Islet precursor cell (in vitro differentiated cells): ENCODE measurements at places on chromosomes 6 and 20.

DNA sequence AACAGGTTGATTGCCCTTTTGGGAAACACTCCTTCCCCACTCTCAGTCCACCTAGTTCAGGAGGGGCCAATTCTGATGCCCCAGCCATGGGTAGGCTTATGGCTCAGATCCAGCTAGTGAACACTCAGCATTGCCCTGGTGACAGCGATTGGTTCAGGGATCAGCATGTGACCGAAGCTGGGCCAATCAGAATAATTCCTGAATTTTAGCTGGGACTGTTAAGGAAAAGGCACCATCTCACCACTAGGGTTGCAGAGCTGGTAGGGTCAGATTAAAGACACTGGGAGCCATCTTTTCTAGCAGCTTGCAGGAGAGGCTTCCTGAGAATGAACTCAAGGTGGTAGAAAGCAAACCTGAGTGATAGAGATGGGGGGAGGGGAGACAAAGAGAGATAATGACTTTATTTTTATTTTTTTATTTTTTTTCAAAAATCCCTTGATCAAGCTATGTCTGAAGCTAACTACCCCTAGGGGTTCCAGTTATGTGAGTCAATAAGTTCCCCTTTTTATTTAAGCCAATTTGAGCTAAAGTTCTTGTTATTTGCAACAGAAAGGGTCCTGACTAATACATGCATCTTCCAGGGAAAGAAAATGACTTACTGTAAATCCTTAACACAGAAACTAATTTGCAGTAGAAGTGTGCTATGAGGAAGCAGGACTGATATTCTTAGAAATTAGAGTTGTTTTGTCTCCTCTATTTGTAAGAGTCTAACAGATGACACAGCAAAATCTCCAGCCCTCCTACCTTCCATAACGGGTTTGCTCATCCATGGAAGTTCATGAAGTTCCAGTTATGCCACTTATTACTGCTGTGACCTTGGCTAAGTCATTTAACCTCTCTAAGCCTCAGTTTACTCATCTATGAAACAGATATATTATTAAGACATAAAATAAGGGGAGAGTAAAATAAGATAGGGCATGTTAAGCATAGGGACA lies 44.7 kb downstream of the EYA2 start:
- no peak for DNase-seq

DNA sequence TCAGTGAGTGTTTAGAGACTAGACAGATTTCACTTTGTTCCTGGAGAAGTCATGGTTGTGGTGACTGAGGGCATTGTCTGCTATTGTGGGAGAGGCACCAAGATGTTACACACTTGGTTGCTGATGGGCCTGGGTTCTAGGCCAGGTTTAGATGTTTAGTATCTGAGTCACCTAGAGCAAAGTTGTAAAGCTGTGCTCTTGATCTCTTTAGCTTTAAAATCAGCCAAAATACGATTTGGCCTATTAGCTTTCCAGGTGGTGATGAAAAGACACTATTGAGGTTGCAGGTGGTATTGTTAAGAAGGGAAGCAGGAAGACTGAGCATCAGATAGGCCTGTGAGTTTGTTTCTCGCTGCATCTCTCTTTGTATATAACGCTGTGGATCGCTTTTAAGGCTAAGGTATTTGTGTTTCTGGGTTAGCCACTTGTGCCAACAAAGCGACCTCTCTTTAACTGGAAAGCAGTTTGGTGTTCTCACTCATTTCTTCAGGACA lies 48.6 kb downstream of the FOXO3 start:
- DNase-seq: peak; percentile 77

DNA sequence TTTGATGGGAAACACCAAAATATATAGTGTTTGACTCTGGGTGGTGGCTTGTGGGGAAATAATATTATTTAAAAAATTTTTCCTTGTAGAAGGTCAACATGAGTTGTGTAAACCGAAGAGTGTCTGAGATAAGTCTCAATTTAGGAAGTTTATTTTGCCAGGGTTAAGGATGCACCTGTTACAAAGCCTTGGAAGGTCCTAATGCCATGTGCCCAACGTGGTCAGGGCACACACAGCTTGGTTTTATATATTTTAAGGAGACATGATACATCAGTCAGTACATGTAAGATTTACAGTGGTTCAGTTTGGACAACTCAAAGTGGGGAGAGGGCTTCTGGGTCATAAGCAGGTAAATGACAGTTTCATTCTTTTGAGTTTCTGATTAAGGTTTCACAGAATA lies 162.1 kb downstream of the ZFAND3 start:
- DNase-seq: no peak

GRCh38 chr6:89400912-89401399 lies 11.1 kb downstream of the RRAGD start:
- peak; percentile 53 for DNase-seq

DNA sequence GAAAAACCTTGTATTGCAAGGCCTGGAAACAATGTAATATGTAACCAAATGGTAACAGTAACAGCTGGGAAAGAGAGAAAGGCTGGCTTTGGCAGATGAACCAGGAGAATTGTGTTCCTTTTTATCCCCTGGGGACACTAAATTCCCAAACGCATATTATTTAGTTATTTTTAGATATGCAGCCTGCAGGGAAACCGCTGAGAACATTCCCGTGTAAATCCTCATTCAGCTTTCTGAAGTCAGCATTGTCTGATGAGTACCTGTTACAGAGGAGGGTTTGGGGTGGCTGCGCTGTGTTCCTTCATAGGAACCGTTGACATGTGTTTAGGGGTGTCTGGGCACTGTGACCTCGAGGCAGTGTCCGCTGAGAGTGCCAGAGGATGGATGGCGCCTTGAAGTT lies 101.3 kb downstream of the SMOC2 start:
- no peak for DNase-seq

DNA sequence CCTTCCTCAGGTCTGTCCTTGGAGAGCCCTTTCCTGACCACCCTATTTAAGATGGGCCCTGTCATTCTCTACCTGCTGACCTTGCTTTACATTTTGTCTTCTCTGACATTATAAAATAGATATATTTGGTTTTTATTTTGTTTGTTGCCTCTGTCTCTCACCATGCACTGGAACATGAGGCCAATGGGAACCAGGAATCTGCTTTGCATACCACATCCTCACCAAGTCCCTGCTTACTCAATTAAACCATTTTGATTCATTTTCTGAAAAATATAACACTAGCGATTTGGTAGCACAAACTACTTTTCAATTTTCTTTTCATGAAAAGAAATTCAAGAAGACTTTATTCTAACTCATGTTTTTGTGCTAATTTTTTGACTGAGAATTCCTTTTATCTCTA lies 32.8 kb upstream of the POPDC3 start:
- no peak for DNase-seq

- no peak for DNase-seq
These were observed 375.7 kb upstream of the MARCKS start for GRCh38 chr6:113481458-113481857.

GRCh38 chr6:157263881-157264397 lies 59.4 kb downstream of the TMEM242 start:
- DNase-seq: no peak

GRCh38 chr20:37500311-37500710 lies 20.7 kb upstream of the NNAT start:
- DNase-seq: no peak

GRCh38 chr6:167579806-167580618 lies 246.7 kb upstream of the AFDN start:
- DNase-seq: no peak

- DNase-seq: no peak
These were observed 1.9 kb upstream of the GJE1 start for GRCh38 chr6:142130814-142131213.

GRCh38 chr6:39388606-39389483 lies 66.3 kb upstream of the KCNK16 start:
- DNase-seq: no peak

DNA sequence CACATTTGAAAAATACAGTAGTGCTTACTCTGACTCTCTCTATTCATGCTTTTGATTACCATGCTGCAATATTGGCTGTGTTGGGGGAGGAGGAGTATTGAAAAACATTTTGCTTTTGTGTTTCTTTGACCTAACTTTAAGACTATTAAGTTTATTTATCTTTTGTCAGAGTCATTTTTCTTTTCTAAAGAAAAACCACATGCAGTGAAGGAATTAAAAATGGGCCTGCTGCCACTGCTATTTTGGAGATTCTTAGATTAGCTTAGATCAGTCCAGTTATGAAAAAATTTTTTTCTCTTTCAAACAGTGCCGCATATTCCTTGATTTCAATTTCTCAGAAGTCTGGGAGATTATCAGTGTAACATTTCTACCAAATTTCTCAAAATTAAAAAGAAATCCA lies 36.1 kb downstream of the BCKDHB start:
- DNase-seq: no peak

- DNase-seq: peak; percentile 72
These were observed 2.3 kb downstream of the CCND3 start for GRCh38 chr6:41939176-41939847.

- DNase-seq: no peak
These were observed 690.9 kb upstream of the NRSN1 start for GRCh38 chr6:23435126-23435525.

- DNase-seq: no peak
These were observed 11.8 kb downstream of the SLC17A3 start for GRCh38 chr6:25862199-25862598.

DNA sequence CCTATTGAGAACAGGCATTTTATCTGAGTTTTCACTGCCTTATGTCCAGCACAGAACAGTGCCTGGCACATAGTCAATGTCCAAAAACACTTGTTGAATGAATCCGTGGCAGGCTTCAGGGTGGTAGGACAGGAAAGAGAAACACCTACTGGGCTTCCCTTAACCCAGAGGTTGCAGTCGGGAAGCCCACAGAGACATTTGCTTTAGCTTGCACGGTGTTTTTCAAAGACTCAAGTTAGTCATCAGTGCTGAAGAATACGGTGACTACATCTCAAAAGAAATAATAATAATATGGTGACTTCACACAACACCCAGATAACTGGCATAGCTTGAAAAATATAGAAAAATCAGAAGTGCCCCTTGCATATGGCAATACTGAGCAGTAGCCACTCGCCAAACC lies 160.4 kb downstream of the CD83 start:
- DNase-seq: no peak

DNA sequence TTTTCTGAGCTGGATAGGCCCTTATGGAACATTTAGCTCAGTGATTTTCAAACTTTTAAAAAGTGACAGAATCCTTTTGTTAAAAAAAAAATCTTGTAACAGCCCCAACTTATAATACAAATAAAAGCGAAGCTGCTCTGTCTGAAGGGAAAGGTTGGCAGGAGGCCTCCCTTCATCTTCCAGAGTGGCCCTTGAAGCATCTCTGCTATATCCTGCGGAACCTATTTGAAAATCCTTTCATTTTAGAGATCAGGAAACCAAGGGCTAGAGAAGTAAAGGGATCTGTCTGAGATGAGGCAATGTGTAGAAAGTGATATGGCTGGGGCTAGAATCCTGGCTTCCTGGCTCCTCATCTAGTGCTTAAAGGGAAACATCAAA lies 107.8 kb downstream of the UBE3D start:
- no peak for DNase-seq

DNA sequence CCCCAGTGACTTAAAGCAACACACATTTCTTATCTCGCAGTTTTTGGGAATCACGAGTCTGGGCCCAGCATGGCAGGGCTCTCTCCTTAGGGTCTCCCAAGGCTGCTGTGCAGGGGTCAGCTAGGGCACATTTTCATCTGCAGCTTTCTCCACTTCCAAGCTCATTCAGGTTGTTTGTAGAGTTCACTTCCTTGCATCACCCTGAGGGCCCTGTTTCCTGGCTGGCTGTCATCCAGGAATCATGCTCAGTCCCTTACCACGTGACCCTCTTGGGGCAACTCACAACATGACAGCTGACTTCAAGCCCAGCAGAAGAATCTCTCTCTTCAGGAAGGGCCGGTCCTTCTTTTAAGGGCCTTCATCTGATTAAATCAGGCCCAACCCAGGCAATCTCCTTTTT lies 21.3 kb downstream of the SNAP25 start:
- no peak for DNase-seq

- no peak for DNase-seq
These were observed 28.8 kb upstream of the HIVEP1 start for GRCh38 chr6:11983306-11983705.

- DNase-seq: no peak
These were observed 20.5 kb downstream of the CLVS2 start for GRCh38 chr6:123016431-123017103.

DNA sequence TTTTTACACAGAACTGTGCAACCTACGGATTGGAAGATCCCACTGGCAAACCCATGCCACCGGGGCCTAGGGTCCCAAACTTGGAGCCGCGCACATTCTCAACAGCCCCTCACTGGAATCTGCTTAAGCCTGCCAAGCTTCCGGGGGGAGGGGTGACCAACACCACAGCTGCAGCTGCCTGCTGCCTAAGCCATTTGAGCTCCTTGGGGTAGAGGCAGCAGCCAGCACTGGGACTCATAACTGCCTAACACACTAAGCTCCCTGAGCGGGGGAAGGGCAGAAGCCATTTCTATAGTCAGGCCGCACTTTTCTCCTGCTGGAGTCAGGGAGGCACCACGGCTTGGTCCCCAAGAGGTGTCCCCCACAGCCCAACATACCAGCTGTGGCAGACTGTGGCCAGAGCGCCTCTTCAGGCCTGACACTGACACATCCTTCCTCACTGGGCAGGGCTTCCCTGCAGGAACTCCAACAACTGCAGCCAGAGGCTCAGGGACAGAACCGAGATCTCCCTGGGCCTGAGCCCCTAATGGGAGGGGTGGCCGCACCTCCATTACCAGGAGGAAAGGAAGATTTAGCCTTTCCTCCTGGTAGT lies 270.3 kb upstream of the ECI2 start:
- peak; percentile 48 for DNase-seq

- no peak for DNase-seq
These were observed 91.8 kb downstream of the TRMT11 start for GRCh38 chr6:126077810-126078776.

DNA sequence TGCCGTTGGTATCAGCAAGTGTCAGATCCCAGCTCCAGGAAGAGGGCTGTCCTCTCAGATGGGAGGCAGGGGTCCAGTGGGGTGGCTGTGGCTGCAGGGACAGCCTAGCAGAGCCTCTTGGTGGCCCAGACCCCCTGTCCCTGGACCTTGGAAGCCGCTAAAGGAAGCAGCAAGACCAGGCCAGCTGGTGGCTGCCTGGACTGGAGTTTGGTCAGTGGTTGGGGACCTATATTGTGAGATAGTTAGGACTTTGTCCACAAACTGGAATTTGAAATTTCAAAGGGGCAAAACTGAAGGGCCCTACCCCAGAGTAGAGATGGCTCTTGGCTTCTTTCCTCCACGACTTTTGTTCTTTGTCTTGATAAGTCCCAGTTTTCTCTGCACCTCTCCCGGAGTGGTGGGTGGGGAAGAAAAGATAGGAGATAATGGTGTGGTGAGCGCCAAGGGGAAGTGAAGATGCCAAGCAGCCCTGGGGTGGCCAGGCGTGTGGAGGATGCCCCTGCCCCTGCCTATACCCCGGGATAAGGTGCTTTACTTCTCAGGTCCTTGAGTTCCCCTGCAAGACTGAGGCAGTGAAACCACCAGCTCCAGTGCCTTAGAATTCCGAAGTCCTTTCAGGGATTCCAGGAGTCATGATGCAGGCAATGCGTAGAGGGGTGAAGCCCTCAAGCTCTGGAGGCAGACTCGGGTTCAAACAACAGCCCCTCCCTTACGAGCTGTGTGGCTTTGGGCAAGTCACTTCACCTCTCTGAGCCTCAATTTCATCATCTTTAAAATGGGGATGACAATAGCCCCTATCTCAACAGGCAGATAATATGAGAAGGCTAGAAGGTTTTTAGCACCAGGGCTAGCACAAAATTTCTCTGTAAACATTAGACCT lies 40.2 kb downstream of the HNF4A start:
- no peak for DNase-seq

GRCh38 chr20:44756011-44756688 lies 10.5 kb downstream of the KCNK15 start:
- no peak for DNase-seq
